Cortex of kidney (tissue), 1 donor: ENCODE measurements at places on chromosomes 2 and 18.

DNA sequence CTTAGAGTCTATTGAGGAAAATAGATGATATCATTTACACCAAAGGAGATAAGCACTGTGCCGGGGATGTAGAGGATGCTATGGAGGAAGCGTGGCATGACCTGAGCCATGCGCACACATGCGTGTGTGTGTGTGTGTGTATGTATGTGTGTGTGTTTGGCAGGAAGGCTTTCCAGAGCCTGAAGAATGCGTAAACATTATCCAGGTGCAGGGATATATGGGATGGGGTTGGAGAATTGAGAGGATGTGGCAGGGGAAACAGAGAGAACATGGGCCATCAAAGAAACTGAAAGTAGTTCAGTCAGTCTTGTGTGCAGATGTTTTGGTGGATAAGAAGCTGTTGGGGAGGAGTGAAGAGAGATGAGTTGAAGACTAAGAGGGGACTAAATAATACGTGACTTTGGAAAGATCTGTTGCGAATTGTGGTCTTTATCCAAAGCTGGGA, 9.3 kb upstream of the STAT1 start:
- no peak for DNase-seq

GRCh38 chr2:15554525-15555218, 6.5 kb downstream of the NBAS start:
- DNase-seq = no peak

GRCh38 chr2:214014551-214015220, 396.2 kb upstream of the VWC2L start:
- no peak for DNase-seq

GRCh38 chr2:160836755-160837154, 323.5 kb upstream of the TANK start:
- no peak for DNase-seq

DNA sequence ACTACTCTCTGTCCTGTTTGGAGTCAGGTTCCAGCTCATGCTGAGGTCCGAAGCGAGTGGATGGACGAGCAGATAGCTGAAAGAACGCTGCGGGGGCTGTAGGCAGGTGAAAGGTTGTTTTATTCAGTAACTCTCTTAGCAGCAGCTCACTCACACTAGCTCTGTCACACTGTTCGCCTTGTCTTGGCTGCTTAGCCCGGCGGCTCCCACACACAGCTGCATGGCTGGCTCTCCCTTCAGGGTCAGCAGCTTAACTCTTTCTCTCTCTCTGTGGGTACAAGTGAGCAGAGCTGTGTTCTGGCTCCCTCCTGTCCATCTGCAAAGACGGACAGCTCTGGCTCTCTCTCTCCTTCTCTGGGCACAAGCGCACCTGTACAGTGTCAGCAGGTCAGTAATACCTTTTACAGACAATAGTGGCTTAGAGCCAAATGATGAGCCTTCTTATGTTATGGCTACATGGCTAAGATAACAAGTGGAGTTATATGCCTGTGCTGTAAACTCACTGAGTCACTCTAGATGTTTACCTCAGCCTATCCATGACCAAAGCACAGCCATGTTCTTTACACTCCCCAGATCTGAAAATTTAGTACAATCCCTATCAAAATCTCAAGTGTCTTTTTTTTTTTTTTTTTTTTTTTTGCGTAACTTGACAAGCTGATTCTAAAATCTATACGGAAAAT, 149.3 kb downstream of the GALNT1 start:
- DNase-seq = no peak

DNA sequence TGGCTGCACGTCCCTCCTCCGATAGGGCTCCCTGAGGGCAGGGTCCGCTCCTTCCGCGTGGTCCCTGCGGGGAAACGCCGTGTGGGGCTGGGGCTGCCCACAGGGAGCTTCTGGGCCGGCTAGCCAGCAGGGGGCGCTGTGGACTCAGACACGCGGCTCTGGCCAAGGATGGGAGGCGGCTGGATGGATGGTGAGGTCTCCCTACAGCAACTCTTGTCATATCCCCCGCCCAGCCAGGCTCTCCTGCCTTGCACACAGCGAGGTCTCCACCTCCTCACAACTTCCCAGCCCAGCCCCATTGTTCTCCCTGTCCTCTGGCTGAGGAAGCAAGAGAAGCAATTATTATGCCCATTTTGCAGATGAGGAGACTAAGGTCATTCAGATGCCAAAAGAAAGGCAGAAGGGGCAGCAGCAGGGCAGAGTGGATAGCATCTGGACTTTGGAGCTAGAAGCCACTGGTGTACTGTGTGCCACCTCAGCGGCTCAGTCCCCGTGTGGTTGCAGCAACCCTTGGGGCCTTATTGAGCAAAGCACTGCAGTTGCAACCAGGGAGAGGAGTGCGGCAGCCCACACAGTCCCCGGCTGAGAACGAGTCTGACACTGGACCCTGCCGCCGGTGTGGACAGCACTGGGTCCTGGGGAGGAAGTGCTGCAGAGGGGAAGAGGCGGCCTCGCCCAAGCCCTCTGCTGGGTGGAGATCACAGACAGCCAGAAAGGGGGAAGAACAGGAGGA, 99.0 kb downstream of the ZFP36L2 start:
- no peak for DNase-seq
